NCI-H2227 treated with DMSO at 0.1 percent for 48 hours (cell line): ENCODE measurements at places on chromosomes 4 and X.
A peak's percentile ranks its signal among the peaks of the same experiment; 100 is the strongest.

- no peak for DNase-seq
Measured at GRCh38 chr4:61772126-61772525, 572.0 kb downstream of the ADGRL3 start.

- no peak for DNase-seq
Measured at GRCh38 chrX:38515291-38515690, 46.1 kb upstream of the TSPAN7 start.

GRCh38 chr4:79977131-79977840, 95.7 kb downstream of the ANTXR2 start:
- no peak for DNase-seq

DNA sequence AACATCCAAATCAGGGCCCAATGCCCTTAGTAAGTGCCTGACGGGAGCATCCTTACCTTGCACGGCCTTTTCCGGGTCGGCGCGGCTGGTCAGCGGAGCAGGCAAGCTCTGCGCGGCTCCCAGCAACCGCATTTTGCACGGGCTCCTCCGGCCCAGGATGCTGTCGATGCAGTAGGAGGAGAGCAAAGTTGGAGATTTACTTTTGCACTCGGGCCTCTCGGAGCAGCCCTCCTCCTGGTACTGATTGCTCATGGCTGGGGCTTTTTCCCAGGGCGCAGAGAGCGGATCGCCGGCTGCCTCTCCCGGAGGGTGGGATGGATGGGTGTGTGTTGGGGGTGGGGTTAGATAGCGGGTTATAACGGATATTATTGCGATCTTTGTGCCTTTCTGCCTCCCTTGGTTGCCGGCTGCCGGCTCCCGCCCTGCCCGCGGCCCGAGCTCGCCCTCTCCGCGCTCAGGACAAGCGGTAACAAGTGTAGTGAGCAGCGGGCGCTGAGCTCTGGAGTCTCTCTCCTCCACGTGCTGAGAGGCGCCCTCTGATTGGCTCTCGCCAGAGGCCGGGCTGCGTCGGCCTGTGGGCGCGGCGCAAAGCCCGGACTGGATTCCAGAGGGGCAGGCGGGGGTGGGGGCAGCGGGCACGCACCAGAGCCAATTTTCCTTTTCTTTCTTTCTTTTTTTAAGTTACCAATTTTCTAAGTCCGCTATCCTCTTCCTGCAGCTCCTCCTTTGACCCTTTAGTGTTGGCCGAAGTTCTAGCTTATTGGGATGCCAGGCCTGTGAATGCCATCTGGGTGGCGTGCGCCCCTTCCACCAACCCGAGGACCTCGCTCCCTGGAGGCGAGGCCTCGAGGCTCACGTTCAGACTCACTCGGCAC, at the start of gene ARX:
Gene ARX, minus strand, starts transcription at position 480 of the 875 bp plus-strand sequence. Its CDS starts 228 bp downstream, at position 252.
- peak; percentile 75 for DNase-seq

DNA sequence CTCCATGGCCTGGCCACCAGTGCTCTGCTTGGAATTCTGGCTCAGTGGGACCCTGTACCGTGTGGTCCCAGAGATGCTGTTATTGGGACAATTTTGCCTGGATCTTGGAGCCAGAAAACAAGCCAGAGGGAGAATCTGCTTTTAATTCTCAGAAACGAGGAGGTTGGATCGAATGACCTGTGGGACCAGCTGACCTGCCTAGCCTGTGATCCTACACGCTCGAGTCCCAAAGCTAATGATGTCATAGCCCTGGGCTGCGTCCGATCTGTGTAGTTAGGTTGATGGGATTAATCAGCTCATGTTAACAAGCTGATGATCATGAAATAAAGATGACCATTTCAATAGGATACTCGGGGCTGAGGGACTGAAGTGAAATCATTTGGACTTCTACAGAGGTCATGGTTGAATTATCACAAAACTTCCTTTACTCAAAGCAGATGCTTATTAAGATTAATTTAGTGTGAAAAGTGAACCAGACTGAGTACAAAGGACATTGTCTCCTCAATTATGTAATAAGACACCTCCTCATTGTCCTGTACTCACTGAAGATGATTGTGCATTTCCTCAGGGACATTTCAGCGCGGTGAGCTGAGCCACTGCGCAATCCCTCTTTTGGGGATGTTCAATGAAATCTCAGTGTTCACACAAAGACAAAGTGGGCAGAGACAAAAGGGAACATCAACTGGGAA, 51.9 kb upstream of the STX18 start:
- no peak for DNase-seq

GRCh38 chr4:5220028-5220427, 168.7 kb downstream of the STK32B start:
- DNase-seq: no peak

GRCh38 chr4:9870165-9870790, 88.8 kb downstream of the DRD5 start:
- DNase-seq: no peak

DNA sequence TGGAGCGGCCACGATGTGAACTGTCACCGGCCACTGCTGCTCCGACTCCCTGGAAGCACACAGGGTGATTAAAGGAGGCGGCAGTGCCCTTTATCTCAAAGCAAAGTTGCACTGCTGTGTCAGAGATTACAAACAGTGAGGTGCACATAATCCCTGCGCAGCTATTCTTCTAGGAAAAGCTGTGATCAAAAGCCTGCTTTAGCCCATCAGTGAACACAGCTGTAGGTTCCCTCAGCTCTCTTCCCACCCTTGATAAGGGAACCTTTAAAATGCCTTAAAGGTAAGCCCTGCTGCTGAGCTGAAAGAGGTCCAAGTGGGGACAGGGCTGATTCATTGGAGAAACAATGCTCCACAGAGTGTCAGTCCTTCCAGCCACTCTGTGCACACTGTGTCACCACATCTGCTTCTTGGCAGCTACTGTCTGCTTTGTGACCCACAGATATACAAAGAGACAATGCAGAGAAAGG, 127.6 kb downstream of the EIF4E start:
- no peak for DNase-seq

- no peak for DNase-seq
Measured at GRCh38 chrX:10164879-10165278, 8.1 kb downstream of the CLCN4 start.

- no peak for DNase-seq
Measured at GRCh38 chr4:110442309-110442708, 33.6 kb upstream of the ENPEP start.

- no peak for DNase-seq
Measured at GRCh38 chrX:74063426-74064155, 240.4 kb upstream of the ZCCHC13 start.

DNA sequence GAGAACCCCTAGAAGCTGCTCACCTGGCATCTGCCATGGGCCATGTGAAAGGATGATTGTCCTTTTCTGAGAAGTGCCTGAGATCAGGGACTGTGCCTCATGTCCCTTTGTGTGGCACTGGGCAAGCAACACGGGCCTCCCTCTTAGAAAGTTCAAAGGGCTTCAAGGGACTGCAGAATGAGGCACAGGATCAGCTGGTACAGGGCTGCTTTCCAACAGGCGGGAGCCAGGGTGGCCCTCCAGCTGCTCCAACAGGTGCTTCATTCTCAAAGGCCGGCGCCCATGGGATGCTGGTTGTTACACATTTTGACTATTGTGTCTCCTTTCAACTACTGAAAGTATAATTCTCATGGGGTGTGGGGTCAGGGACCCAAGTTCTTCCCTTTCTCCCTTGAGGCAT, 114.7 kb downstream of the ENPP6 start:
- DNase-seq: no peak

- peak; percentile 6 for DNase-seq
Measured at GRCh38 chr4:113781439-113782040, 20.0 kb upstream of the CAMK2D start.

GRCh38 chr4:8182858-8183725, 16.0 kb upstream of the SH3TC1 start:
- no peak for DNase-seq

DNA sequence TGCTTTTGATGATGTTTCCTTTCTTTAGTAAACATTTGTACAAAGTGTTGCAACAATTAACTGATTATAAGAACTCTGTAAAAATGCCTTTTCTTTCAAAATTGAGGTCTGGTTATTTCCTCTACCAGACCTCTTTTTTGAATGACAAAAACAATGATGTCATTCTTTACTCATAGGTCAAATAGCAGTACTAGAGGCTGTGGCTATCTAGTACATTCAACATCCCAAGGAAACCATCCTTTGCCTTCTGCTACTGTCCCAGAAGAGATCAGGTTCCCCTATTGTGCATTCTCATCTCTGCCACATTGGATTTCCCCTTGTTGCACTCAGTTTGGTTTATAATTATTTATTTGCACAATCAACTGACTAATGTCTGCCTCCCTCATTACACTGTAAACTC, 19.1 kb upstream of the MAD2L1 start:
- no peak for DNase-seq

DNA sequence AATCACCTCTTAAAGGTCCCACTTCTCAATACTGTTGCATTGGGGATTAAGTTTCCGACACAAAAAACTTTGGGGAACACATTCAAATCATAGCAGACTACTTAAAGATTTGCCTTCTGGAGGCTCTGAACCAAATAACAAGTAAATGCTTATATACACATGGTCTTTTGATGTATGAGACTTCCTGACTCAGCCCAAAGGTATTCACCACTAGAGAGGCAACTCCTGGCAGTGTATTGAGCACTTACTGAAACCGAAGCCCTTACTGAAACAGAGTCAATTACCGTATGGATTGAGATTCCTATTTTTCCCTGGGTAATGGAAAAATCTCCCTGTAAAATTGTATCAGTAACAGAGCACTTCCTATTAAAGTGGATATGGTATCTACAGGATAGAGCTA, 45.4 kb downstream of the ZCCHC13 start:
- no peak for DNase-seq

DNA sequence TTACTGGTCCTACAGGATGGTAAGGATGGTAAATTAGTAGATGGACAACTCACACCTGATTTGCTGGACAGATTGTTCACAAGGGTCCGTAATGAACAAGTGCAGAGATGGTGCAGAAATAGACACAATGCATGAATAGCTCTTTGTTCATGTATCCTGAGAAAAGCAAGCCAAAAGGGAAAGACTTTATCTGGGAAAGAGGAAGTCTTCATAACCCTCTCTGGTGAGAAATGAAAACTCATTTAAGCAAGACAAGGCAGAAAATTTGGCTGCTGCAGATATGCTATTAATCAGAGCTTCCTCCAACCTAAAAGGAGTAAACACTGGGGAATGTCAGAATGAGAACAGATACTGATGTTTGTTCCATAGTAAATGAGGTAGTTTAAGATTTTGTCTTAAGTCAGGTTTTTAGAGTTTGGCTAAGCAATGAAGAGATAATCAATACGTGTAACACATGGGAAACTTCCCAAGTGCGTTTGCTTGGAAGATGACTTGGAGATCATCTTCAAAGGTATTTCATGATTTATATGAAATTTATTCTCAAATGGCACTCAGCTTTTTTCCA, 152.4 kb upstream of the BMPR1B start:
- no peak for DNase-seq

DNA sequence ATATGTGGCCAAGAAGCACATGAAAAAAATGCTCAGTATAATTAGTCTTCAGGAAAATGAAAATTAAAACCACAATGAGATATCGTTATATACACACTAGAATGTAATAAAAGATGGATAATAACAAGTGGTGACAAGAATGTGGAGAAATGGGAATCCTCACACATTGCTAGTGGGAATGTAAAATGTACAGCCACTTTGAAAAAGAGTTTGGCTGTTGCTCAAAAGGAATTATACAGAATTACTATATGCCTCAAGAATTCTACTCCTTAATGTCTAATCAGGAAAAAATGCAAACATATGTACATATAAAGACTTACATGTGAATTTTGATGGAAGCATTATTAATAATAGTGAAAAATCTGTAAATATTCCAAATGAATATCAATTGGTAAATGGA, 102.2 kb downstream of the SPCS3 start:
- DNase-seq: no peak

DNA sequence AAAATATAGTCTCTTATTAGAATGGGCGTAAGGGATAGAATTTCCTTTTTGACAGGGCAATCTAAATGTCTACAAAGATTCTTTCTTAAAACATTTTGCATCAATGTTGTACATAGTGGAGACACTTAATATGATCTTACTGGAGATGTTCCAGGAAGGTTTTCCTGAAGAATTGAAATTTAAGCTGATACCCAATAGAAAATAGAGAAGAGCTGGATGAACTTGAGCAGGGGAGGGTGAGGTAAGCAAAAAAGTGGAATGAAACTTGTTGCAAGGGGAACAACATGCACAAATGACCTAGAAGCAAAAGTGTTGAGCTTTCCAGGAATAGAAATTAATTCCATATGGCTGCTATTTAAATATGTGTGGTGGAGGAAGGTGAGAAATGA, 19.7 kb downstream of the SLAIN2 start:
- no peak for DNase-seq

- no peak for DNase-seq
Measured at GRCh38 chr4:184510401-184510800, 36.1 kb upstream of the IRF2 start.

DNA sequence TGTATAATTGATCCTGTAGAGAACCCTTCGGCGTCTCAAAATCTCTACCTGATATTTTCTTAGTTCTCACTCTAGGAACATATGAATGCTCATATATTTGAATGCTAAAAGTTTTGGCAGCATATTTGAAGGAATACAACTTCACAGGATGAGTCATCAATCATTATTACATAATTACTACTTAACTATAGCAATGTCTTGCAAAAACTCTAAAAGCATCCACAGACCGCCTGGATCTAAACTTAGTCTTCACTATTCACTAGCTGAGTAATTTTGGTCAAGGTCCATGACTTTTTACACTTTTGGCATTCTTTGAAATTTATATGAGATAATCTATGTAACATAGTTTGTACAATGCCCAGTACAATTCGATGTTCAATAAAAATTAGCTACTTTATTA, 194.7 kb downstream of the DTHD1 start:
- no peak for DNase-seq

- DNase-seq: no peak
Measured at GRCh38 chr4:143289370-143289769, 47.3 kb upstream of the GAB1 start.

GRCh38 chrX:155065035-155065734, 5.8 kb downstream of the CMC4 start:
- DNase-seq: no peak

DNA sequence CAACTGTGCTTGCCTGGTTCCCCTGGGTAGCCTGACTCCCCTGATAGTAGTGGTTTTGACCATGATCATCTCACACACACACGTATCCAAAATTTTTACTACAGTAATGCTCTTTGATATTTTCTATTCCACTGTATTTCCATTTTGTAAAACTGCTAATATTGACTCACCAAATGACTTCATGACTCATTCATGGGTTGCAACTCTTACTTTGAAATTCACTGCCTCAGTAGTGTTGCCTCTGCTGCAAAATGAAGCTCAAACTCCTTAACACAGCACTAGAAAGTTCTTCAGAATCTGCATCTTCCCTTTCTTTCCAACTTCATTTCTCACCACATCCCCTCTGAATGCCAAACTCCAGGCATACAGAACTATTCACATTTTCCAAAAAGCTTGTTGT, 20.3 kb downstream of the QRFPR start:
- no peak for DNase-seq

DNA sequence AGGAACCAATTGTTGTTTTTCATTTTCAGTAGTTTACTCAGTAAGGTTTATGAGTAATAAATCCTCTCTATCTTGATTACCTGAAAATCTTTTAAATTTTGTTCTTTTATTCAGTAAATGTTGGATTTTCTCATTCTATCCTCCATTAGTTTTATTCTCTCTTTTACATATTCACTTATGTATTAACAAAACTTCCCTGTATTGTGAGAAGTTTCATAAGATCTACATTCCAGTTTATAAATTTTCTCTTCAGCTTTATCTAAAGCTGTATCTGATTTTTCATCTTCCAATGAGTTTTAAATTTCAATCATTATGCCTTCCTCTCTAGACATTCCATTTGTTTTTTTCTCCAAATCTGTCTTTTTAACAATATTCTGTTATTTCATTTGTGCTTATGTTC, 310.2 kb downstream of the UNC5C start:
- DNase-seq: no peak
